RWPE2 (cell line): ENCODE measurements at places on chromosomes 12 and 14.

DNA sequence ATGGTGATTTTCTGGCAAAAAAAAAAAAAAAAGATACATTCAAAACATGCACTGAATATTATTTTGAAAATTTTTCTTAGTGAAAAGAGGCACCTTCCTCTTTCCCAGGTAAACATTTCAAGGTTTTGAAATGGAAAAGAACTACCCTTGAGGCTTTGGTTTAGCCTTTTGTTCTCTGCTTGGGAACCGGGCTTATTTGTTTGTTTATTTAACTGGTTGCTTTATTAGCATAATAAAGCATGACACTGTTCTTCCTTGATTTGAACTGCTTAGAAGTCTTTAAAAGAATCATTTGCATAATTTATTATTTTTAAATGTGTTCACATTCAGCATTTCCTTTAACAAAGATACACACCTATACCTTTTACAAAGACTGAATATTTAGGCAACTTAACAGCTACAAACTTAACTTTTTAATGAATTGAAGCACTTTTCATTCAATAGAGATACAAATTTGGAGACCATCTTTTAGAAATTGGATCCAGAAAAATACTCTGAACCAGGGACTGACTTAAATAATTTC lies 174.5 kb downstream of the FBXL14 start:
- no peak for DNase-seq

DNA sequence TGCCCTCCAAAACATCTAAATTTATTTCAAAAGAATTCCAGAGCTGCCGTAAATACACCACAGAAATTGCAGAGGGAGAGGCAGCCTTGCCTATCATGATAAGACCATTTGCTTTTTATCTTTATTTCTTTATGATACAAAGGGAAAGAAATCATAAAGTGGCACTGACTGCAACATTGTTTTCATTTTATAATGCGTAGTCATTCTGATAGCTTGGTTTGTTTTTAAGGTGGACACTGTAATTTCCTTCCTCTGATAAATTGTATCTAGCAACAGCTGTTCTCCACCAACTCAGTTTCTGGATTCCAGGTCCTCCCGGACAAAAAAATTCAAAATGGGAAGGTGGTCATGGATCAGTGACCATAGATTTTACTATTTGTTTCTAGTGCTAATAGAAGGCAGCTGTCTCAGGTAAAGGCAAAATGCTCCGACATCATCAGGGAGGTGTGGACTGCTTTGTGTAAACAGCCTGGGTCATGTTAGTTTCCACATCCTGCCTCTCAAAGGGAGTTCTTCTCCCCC lies 623 bp upstream of the TSPAN8 start:
- no peak for DNase-seq

DNA sequence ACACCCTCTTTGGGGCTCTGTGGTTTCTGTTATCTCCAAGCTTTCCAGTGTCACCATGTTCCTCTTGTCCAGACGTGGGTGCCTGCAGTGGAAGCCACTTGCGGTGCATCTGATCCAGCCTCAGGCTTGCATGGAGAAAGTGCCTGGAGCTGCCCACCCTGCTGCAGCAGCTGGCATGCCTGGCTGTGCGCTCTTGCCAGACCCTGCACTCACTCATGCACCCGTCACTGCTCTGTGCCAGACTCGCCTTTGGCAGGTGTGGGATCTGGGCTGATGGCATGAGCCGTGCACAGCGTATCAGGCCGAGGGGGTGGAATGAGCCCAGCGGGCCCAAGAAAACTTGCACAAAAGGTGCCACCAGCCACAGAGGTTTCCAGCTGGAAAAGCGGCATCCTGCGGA lies 105.1 kb downstream of the MNAT1 start:
- DNase-seq, result no peak

DNA sequence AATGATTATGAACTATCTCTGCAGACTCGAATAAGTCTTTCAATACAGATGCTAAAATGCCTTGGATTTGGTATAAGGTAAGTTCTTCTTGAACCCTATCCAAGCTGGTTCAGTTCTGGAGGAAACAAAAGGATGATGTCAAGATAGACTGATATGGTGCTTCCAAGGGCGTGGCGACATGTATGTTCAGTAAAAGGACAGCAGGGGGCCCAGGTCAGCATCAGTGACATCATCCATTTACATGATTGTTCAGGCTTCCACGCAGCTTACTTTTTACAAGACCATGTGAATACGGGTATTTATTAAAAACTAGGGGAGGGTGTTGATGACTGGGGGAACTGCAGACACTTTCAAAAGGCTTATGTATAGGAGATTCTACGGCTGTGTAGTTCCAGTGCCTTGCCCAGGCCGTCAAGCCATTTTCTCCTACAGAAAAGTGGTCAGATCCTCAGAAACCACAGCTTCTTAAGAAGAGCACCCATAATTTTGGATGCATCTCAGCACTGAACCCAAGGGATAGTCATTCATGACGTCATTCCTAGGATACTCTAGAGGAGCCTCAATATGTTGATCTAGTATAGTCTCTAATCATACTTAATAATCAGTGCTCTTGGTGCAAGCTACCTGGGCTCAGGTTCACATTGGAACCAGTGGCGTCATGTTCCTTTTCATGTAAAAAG lies 527.7 kb downstream of the FUT8 start:
- DNase-seq, result no peak

GRCh38 chr12:105330931-105331804 lies 677 bp downstream of the C12orf75 start:
- no peak for DNase-seq

DNA sequence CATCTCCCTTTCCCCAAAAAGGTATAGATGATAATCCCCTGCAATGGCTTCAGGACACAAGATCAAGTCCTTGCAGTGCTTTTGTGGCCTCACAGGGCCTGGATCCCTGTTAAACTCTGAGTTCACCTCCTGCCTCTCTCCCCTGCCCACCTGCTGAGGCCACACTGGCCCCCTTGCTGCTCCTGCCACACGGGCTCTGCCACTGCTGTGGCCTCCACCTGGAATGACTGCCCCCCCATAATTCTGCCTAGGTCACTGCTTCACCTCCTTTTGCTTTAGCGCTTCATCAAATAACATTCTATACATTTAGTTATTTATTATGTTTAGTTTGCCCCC lies 653 bp upstream of the IFI27 start:
- no peak for DNase-seq

GRCh38 chr12:111192647-111193046 lies 176.2 kb downstream of the PHETA1 start:
- DNase-seq, result no peak
